ENCODE measurements at places on chromosomes 13 and 19. TPM values are rescaled to one million over a fixed set of nuclear protein-coding genes. Genes with fewer than 3 reads are reported as not detected.

Gene FREM2
- total RNA-seq = not detected

Gene ZNF154
- total RNA-seq = 4.5 TPM

Gene CGB1
- total RNA-seq = not detected

Gene LGALS4
- total RNA-seq = 1.2 TPM

GRCh38 chr19:6847828-6848200 lies 39.6 kb upstream of the ADGRE1 start:
- DNase-seq = no peak

DNA sequence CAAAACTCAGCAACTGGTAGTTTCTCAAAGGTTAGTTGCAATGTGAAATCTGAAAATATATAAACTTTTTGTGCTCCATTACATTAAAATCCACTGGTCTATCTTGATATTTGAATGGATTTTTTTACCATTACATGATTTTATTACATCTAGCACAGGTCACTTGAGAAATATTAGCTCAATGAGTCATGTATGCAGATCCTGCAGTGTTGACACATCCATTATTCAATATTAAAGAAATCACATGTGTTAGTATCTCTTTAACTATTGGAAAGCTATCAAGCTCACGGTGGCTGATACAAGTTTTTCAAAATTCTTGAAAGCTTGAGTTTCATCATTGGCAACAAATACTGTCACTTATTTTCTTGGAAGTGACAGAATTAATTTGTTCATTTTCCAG lies 373.9 kb upstream of the TSHZ3 start:
- DNase-seq = no peak

- DNase-seq = no peak
Observed at GRCh38 chr13:108368250-108368905, 98.9 kb downstream of the TNFSF13B start.

GRCh38 chr19:17866964-17867486 lies 4.7 kb upstream of the SLC5A5 start:
- no peak for DNase-seq

DNA sequence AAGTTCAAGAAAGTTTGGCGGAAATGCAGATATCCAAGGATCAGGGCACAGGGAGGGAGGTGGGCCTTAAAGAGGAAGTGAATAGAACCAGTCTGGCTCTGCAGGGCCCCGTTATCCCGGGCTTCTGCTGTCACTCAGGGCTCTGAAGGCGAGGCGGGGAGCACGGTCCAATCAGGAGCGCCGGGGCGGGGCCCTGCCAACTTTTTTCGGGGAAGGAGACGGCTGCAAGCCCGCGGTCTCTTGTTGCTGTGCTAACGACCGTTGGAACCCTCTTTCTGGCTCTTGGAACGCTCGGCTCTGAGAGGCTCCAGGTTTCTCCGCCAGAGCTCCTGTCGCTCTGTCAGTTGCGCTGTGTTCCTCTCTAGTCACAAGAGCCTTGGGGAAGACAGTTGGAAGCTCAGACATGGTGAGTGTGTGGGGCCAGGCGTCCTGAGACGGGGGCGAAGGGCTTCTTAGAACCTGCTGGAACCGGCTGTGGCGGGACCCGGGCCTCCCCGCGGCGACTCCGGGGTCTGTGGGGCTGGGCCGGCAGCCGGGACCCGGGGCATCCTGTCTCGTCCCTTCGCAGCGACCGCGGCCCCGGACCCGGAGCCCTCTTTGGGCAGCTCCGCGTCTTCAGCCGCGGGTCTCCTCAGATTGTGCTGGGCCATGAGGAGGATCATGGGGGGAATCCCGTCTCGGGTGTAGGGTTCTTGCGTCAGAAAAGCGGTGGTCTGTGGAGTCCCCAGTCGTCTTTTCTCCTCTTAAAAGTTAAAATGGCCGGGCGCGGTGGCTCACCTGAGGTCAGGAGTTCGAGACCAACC lies 27.7 kb downstream of the ZNF844 start:
- DNase-seq = peak; percentile 90

DNA sequence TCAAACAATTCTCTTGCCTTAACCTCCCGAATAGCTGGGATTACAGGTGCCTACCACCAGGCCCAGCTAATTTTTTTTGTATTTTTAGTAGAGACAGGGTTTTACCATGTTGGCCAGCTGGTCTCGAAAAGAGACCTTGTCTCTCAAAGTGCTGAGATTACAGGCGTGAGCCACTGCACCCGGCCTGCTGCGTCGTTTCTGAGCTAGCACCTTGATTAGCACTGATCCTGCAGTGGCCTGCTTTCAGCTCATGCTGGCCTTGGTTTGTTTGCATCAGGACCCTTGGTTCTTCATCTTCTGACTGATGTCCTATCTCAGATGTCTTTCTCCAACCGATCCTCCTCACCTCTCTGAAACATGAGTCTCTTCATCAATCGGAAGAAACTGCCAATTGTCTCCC lies 4.9 kb upstream of the TFDP1 start:
- no peak for DNase-seq

GRCh38 chr13:99516153-99516929 lies 15.1 kb downstream of the TM9SF2 start:
- DNase-seq = no peak

DNA sequence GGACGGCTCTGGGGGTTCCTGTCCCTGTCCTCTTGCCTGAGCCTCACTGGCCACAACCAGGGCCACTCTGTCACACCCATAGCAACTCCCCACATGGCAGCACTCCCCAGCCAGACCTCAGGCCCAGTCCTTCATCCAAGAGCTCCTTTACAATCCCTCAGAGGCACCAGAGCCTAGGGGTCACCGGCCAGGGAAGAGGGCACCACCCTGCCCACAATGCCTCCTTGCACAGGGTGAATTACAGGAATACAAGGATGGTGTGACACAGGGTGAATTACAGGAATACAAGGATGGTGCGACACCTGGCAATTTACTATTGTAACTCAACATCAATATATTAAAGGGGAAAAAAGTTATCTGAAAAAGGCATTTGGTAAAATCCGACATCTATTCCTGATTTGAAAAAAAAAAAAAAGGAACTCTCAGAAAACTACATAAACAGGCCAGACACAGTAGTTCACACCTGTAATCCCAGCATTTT lies 16.5 kb downstream of the MIER2 start:
- DNase-seq = no peak

DNA sequence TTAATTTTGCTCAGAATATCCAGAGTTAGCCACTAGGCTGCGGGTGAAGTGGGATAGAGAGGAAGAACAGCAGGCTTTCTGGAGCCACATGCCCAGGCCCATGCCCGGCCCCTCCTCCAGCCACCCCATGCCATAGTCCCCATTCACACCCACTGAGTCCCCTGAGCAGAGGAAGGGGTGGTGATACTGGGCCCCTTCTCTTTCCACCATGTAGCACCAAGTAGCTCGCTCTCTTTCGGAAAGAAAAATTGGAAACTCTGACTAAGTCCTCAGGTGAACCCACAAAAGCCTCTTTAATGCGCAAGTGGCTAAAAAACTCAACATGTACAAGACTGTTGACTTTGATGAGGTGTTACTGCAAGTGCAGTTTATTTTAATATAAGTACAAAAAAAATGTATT lies 76.7 kb upstream of the GPR183 start:
- DNase-seq = no peak

- no peak for DNase-seq
Observed at GRCh38 chr13:39563470-39563735, 39.6 kb downstream of the LHFPL6 start.

- DNase-seq = peak; percentile 35
Observed at GRCh38 chr19:45766296-45766868, 2.7 kb downstream of the SIX5 start.

DNA sequence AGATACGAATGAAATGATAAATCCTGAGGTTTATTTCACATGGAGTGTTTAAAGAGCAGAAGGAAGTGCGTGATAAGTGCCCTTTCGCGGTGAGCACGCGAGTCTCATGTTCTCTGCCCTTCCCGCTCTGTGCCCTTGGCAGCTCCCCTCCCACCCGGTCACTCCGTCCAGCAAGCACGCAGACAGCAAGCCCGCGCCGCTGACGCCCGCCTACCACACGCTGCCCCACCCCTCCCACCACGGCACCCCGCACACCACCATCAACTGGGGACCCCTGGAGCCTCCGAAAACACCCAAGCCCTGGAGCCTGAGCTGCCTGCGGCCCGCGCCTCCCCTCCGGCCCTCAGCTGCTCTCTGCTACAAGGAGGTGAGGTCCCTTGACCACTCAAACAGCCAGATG lies 37.4 kb upstream of the TEX29 start:
- no peak for DNase-seq

Data from heart right ventricle (tissue), 16 donors.